ENCODE measurements at places on chromosomes 1 and 21.

- DNase-seq = no peak
Observed at GRCh38 chr1:87790756-87791155, 462.1 kb downstream of the LMO4 start.

DNA sequence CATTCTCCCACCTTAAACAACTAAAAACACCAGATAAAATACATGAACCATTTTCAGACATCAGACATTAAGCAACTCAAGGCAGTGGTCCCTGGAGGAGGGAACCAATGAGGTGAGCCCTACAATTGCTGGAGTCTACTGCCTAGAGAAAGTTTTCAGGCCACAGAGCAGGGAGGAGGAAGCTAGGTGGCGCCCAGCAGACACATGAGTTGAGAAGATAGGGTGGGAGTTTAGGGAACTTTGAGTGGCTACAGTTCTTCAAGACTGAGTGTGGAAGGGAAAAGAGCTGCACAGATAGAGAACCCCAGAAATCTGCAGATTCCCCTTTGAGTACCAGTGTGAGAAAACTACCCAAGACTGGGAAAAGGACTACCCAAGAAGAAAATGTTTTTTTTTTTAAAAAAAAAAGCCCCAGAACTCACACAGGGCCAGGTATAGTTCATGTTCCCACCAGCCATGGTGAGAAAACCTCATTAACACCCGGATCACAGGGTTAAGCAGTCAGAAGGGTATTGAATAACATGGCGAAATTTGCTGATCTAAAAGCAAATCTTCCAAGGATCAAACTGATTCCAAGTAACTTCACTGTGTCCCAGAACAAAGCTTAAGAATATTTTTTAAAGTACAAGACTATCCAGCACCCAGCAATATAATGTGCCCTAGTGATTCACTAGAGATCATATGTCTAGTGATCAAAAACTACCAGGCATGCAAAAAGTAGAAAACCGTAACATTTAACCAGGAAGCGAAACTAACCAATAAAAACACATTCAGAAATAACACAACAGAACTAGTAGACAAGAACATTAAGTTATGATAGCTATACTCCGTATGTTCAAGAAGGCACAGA lies 12.0 kb downstream of the ALDH9A1 start:
- DNase-seq = no peak

- no peak for DNase-seq
Observed at GRCh38 chr1:227733751-227734545, 1.2 kb downstream of the JMJD4 start.

- DNase-seq = no peak
Observed at GRCh38 chr1:201429736-201430501, 8.4 kb upstream of the TNNI1 start.

- no peak for DNase-seq
Observed at GRCh38 chr1:26378088-26378878, 5.7 kb upstream of the ZNF683 start.

GRCh38 chr1:42370876-42371549 lies 9.6 kb upstream of the RIMKLA start:
- no peak for DNase-seq

DNA sequence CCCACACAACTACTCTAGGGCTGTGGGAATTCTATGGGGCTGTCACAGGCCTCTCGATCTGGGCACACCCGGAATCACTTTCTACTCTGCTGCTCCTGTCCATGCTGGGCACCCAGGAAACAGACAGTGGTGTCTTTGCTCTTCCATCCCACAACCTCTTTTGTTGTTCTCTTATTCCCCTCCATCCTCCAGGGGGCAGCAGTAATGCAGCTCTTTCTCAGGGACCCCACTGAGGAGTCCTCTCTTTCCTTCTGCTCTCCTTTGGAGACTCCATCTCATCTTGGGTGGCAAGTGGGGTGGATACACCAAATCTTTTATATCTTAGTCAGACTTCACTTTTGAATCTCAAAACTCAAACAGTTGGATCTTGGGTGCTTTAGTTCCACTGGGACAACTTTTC lies 206.3 kb downstream of the HS2ST1 start:
- no peak for DNase-seq

DNA sequence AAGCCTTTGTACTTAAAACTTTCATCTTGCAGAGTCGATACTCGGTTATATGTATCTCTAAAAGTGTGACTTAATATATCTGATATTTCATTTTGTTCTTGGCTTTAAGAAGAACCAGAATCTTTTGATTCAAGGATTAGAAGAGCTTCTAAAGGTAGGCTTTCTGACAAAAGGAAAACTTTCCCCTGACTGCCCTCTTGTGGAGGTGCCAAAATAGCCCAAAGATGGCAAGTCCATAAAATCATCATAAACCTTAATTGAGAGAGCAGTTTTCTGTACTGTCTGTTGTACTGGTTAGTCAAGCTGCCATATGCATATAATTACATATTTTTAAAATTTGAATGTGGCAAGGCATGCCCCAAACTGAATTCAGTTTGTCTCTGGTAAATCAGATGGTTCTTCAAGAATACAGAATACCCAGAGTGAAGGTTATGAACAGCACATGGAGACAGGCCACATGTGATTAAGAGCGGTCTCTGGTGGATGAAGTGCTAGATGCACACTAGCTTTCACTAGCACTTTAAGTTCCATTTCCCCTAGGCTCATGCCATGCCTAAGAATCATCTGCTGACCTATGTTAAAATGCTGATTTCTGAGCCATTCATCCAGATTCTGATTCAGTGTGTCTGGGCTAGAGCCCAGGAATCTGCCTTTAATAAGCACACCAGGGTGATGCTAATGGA lies 27.7 kb upstream of the ELAVL4 start:
- DNase-seq = no peak

GRCh38 chr1:84301785-84302385 lies 377 bp downstream of the SAMD13 start:
- no peak for DNase-seq

DNA sequence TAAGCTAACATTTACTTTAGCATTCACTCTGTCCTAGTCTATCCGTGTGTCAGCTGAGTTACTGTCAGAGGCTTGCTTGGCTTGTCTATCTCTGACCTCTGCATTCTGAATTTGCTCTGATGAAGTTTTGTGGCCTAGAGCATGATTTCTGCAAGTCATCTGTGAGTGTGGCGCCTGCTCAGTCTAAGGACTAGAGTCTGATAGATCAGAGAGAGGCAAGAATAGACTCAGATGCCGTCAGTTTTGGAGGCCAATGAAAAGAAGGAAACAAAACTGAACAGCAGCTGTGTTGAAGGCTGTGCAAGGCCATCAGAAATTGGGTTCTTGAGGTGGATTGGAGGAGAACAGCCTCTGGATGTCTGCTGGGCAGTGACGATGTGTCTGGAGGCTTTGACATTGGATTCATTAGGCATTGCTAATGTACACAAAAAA lies 573.1 kb downstream of the USP25 start:
- DNase-seq = no peak

DNA sequence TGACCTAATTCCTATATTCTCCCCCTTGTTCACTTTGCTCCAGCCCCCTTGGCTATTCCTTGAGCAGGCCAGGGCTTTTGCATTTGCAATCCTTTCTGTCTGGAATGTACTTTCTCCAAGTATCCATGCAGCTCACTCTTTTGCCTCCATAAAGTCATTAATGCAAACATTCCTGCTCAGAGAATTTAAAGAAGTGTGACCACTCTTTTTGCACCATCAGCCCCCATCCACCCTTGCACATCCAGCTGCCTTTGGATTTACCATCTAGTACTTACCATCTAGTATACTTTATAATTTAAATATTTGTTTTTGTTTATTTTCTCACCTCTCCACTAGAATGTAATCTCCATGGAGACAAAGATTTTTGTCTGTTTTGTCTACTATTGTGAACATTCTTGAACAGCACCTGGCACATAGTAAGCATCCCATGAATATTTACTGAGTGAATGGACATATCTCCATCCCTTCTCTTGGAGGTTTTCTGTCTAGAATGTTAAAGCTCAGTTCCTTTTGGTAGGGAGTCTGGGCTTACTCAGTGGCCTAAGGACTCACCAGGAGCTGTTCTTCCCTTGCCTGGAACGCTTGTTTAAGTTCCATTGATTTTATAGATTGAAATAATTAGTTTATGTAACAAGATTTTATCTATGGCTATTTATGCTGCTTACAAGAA lies 22.6 kb downstream of the SLAMF6 start:
- no peak for DNase-seq

DNA sequence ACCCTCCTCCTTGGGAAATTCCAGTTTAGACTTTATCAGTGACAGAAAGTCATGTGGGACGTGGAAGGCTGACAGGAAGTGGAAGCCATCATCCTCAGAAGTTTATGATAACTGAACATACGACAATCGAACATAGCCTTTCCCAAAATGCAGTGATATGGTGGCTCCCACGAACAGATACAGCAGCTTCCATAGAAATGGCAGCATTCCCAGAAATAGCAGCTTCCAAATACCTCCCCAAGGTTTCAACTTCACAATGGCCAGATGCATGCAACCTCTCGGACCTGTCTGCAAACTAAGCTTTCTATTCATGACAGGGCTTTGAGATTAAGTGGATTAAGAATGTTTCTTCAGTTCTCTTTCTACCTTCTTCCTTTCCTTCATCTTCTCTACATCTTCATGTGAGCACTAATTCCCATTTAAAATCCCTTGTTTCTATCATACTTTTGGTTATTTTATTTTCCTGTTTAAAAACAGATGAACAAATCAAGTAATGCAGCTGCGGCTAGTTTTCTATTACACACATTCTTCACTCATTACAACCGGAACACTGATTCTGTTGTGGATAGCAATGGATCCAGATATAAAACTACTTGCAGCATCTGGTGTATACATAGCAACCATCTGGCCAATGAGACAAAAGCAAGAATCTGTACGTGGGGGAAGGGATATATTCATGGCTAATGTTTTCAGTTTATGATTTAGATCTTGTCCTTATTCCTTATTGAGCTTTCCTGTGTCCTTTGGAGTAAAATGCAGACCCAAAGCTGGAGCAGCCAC lies 304.8 kb downstream of the BRINP3 start:
- DNase-seq = no peak

GRCh38 chr1:45442272-45442671 lies 48.7 kb downstream of the TESK2 start:
- DNase-seq = no peak

GRCh38 chr1:59202455-59202854 lies 94.4 kb upstream of the FGGY start:
- no peak for DNase-seq

DNA sequence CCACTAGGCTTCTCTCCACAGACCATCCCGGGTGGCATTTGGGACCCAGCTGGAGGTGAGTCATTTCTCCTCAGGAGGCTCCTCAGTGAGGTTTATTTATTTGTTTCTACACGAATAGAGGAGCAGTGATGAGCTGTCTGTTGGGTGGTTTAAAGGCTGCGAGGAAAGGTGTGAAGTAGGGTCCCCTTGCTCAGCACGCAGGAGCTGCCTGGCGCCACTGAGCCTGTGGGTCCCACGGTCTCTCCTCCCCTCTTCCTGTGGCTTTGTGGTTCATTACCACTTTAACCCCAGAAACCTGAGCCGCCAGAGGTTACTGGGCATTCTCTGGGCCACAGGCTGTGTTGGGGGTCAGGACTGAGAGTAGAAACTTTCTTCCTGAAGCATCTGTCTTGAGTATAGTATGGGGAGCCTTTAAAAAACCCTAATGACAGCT lies 39.9 kb downstream of the IL6R start:
- no peak for DNase-seq

- DNase-seq = no peak
Observed at GRCh38 chr1:53525595-53525994, 66.4 kb downstream of the DMRTB1 start.

DNA sequence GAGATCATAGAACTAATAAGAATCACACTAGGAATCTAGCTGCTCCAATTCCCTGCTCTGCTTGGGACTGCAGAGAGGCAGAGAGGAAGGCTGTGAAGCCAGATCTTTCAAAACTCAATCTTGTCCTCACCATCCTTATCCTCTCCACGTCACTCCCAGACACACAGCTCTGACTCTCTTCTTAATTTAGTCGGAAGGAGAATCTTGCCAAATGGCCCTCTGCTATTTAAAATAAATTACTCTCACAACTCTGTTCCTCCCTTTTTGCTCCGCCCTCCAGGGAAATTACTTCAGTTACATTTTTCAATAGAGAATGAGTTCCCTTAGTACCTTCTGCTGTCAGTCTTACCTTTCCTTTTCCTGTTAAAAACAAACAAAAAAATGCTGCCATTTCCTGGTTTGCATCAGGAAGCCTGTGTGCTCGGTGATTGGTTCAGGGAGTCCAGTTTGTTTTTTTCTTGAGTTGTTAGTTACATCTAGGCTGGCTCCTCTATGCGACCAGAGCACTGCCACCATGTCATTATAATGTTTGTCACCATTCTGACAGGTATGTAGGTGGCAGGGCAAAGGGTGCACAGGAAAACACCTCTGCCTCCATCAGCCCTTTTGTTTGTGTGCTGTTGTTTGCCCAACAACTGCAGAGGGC lies 80.1 kb downstream of the FCRL5 start:
- DNase-seq = no peak

- no peak for DNase-seq
Observed at GRCh38 chr1:152107984-152108881, 7.0 kb downstream of the TCHH start.

GRCh38 chr1:17994046-17994445 lies 113.6 kb upstream of the IGSF21 start:
- DNase-seq = no peak

DNA sequence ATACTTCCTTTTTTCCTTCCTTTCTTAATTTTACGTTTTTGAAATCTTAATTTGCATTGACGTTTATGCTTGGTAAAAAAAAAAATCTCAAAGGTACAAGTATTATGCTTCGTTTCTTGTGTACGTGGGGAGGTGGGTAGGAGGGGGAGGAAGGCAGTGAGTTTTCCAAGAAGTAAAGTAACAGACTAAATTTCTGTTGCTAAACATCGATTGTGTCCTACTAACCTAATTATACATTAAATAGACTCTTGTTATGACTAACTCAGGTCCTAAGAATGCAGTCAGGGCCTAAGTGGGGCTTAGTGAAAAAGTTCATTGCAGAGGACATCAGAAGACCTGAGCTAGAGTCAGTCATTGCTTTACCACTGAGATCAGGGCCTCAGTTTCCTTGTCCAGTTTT lies 17.5 kb downstream of the NEK7 start:
- no peak for DNase-seq

DNA sequence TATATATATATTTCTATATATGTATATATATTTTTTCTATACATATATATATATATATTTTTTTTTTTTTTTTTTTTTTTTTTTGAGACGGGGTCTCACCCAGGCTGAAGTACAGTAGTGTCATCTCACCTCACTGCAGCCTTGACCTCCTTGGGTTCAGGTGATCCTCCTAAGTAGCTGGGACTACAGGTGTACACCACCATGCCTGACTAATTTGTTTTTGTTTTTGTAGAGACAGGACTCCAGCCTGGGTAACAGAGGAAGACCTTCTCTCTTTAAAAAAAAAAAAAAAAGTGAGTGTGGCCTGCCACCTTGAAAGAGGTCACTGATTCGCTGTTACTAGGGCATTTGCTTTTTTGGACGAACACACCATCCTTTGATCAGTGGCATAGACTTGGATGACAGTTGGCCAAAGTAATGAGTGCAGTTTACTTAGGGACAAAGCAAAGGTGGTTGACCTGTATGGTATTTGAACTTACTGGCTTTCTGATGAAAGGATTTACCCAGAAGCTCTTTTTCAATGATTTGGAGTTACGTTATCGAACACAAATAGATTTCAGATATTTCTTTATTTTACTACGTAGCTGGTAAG lies 10.8 kb downstream of the SLC25A33 start:
- no peak for DNase-seq
